ENCODE measurements at places on chromosomes 7 and 10.

DNA sequence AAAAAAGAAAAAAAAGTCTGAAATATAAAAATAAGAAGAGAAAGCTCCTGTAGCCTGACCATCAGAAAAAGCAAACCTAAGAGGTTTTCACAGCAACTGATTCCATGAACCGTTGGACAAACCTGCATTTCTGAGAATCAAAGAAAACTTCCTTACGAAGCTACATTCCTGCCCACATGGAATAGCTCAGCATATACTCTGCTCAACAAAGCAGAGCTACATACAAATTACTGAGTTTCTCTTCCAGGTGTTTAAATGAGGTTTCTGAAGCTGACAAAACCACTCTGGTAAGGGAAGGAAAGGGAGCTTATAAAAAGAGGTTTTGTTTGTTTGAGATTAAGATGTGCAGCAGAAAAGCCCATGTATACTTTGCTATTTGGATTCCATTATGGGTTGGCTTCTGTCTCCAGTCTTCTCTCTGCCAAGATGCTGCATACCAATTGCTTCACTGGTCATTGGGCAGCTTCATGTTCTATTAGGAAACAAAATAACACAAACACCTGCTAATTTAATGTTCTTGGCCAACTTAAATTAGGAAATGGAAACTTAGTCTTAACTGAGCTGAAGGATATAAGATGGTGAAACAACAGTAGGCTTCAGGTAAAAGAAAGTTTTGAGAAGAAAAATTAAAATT is 314.1 kb downstream of the LRRTM3 start:
- DNase-seq = no peak

- DNase-seq = peak; percentile 56
These were observed 25.8 kb upstream of the PPP2R2D start for GRCh38 chr10:131874991-131875451.

DNA sequence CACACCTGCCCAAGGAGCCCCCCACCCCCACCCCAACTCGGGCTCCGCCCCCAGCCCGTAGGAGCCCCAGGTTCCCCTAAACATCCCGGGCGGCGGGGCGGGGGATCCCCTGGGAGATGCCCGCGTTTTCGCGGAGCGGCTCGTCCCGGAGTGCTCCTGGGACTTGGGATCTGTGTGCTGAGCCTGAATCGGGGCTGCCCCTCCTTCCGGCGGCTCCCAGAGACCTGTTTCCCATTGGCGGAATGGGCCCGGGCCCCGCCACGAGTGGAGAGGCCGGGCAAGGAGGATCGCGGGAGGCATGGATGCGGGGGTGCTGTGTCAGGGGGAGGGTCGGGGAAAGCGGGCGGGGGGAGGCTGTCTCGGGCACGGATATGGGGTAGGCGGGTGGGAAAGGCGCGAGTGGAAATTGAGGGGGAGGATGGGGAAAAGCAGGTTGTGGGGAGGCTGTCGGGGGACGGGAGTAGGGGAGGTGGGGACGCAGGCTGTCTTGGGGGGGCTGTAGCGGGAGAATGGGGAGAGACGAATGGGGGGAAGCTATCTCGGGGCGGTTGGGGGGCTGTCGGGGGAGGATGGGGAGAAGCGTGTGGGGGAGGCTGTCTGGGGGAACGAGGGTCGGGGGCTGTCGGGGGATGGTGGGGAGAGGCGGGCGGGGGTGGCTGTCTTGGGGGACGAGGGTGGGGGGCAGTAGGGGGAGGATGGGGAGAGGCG is 572 bp upstream of the BHLHA15 start:
- DNase-seq = peak; percentile 35

- no peak for DNase-seq
These were observed 118.2 kb downstream of the ANK3 start for GRCh38 chr10:60271319-60272040.

GRCh38 chr10:91983416-91983815 is 59.8 kb downstream of the BTAF1 start:
- DNase-seq = no peak

DNA sequence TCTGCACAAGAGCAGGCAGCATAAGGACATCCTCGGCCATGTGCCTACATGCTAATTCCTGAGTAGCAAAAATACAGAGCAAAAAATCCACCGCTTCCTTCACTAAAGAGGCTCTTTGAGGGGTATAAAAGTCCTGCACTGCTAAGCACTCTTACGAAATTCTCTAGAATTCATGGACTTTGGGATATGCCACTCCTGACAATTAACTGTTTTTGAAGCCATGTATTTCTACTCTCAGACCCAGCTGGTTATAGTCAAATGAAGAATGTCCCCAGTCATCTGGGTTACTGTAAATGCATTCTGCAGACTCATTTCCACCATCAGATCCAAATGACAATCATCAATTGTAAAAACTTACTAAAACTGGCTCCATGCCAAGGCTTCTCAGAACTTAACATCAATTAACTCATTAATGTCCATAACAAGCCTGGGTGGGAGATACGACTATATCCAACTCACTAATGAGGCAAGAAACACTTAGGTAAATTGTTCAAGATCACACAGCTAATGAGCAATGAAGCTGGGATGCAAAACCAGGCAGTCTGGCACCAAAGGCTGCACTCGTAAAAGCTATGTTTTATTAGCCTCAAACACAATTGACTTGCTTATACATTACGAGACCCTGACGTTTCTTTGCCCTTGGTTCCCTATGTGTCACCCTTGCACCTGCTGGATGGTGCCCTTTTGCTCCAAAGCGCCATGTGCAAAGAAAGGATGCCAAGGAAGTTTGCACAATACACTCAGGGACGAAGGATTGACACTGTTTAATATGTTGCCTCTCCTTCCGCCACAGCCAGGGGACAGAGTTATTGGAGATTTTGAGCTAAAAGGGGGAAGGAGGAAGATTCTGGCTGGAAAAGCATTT is 250.4 kb downstream of the ELMO1 start:
- no peak for DNase-seq

DNA sequence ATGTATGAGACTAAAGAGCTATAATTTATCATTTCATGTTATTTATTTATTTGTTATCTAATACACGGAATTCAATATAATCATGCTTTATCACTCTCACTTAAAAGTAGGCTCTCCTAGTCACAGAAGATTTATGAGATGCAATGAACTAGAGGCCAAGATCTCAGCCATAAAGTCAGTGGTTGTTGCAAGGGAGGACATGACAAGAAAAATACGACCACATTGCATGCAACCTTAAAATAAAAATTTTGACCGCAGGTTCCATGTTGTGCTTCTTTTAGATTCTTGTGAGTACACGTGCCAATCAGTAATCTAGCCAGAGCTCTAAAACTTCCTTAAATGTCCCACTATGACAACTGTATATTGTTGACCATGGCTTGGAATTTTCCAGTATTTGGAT is 75.9 kb upstream of the SP8 start:
- DNase-seq = no peak

GRCh38 chr7:33904681-33905388 is 504 bp upstream of the BMPER start:
- DNase-seq = no peak

- no peak for DNase-seq
These were observed 27.7 kb downstream of the ALDH18A1 start for GRCh38 chr10:95628786-95629185.

GRCh38 chr10:3173171-3173878 is 743 bp upstream of the PITRM1 start:
- DNase-seq = no peak

DNA sequence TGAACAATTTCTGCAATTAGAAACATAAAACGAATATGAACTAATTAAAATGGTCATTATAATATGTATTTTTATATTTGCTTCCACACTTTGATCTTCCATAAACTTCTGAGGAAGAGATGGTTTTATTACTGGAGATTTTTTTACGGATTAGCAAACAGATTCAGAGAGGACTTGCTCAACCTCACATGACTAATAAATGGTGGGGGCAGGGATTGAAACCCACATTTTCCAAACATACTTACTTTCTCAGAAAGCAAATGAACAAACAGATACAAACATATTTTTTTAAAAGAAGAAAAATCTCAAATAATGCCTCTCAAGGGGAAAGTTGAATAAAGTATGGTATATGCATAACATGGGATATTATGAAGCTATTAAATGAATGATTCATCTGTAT is 18.3 kb downstream of the ANKMY2 start:
- no peak for DNase-seq

DNA sequence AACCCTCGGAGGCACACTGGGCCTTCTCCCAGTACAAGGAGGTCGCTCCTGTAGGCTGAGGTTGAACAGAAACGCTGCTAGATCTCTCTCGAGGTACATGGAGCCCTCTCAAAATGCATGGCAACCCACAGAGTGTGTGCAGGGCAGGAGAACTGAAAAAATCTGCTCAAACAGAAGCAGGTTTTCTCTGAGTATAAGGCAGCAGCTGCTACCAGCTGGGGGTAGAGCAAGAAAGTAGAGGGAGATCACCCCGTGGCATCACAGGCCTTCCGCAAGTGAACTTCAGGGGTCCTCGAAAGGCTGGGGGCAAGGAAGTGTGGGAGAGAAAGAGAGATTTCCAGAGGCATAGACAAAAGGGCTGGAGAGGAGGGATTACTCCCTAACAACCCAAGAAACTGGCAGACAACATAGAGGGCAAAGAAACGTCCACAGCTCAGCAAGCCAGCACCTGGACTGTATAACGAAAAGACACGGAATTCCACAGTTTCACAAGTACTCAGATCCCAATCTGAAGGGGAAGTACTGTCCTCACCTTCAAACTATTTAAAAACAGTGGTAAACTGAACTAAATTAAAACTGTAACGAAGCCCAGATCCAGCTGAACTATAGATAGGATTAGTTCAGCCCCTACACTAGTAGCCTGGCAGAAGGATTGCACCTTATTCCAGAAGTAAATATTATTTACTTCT is 299.2 kb downstream of the IPMK start:
- no peak for DNase-seq

Measured in NCI-H2227 treated with DMSO at 0.1 percent for 48 hours (cell line).